Left ventricle myocardium inferior (tissue), 1 donor: ENCODE measurements at places on chromosomes 7 and 10. TPM values are rescaled to one million over a fixed set of nuclear protein-coding genes. Genes with fewer than 3 reads are reported as not detected.

ZNF736 gene
- total RNA-seq: 4.1 TPM

MGAM2 gene
- not detected for total RNA-seq

FAM204A gene
- 58.9 TPM for total RNA-seq

GIMAP8 gene
- 11.0 TPM for total RNA-seq

PKD2L1 gene
- not detected for total RNA-seq

GRCh38 chr10:118501637-118502440 is 93.6 kb downstream of the PRLHR start:
- no peaks in the 10 kb centered on the region for H3K4me1 ChIP-seq
- no peak for DNase-seq
- peaks cover 20% of the 10 kb centered on the region for H3K27me3 ChIP-seq

DNA sequence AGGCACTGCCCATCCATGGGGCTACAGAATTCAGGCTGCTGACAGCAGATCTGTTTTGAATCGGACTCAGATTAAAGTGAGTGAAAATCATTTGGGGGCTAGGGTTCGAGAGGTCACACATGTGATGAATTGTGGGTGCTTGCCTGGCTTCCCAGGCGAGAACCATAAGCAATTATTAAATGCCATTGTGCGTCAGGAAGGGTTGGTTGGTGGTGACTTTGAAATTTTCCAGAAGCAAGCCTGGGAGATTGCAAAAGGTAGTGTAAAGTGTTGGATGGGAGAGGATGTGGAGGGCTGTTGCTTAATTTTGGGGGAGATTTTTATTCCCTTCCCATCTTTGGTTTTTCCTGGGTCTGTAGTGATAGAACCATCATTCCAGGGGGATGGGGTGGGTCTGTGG is 34.6 kb downstream of the LRMDA start:
- no peaks in the 10 kb centered on the region for H3K36me3 ChIP-seq
- no peak overlapping the region for H3K27ac ChIP-seq
- no peak overlapping the region for H3K4me3 ChIP-seq
- peaks cover 37% of the 10 kb centered on the region for H3K4me1 ChIP-seq
- H3K27me3 ChIP-seq: no peaks in the 10 kb centered on the region

- DNase-seq: no peak
- H3K27ac ChIP-seq: no peak overlapping the region
- no peaks in the 10 kb centered on the region for H3K36me3 ChIP-seq
- H3K4me1 ChIP-seq: no peaks in the 10 kb centered on the region
- H3K4me3 ChIP-seq: no peak overlapping the region
- peaks cover 3% of the 10 kb centered on the region for H3K27me3 ChIP-seq
Observed at GRCh38 chr10:6336016-6336415, 133.3 kb downstream of the PFKFB3 start.

- H3K27me3 ChIP-seq: no peaks in the 10 kb centered on the region
- H3K36me3 ChIP-seq: peaks cover 9% of the 10 kb centered on the region
- peaks cover 4% of the 10 kb centered on the region for H3K4me1 ChIP-seq
- H3K27ac ChIP-seq: no peak overlapping the region
- DNase-seq: no peak
Observed at GRCh38 chr10:76040107-76040829, 608.8 kb downstream of the LRMDA start.

DNA sequence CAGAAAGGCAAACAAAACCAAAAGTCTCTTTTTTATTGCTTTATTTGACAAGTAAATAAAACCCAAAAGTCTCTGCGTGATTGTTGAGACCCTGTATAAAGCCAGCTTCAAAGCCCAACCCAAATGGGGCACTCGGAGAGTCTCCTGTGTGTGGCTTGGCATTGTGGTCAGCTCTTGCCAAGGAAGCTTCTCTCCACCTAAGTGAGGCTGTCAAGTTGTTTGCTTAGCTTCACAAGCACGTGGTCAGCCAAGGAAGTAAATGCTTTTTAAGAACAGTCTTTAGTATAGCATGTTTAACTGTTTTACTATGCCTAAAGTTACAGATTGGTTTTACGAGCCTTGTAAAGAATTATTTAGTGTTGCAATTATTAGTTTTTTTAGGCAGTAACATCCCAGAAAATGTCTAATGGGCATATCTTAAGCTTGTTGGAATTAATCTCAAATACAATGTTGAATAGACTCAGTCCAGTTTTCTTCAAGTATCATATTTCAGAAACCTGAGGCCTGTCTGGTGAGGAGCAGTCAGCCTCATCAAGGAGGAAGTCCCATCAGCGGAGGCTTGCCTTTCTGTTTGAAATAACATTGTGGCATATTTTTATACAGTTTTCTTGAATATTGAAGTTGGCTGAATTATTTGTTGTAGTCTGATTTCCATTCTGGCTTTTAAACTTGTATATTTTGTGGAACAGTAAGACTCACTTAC is 144.3 kb downstream of the ANKRD30A start:
- H3K27me3 ChIP-seq: no peaks in the 10 kb centered on the region
- no peaks in the 10 kb centered on the region for H3K4me1 ChIP-seq
- H3K4me3 ChIP-seq: no peak overlapping the region

GRCh38 chr7:41481353-41481752 is 221.5 kb downstream of the INHBA start:
- no peaks in the 10 kb centered on the region for H3K36me3 ChIP-seq
- H3K27ac ChIP-seq: no peak overlapping the region
- no peaks in the 10 kb centered on the region for H3K4me1 ChIP-seq

GRCh38 chr7:1911571-1911970 is 241.5 kb downstream of the ELFN1 start:
- H3K27me3 ChIP-seq: no peaks in the 10 kb centered on the region
- peaks cover 24% of the 10 kb centered on the region for H3K4me1 ChIP-seq
- no peak overlapping the region for H3K27ac ChIP-seq
- no peaks in the 10 kb centered on the region for H3K36me3 ChIP-seq

GRCh38 chr10:124763267-124763666 is 19.1 kb upstream of the FAM53B start:
- H3K4me3 ChIP-seq: no peak overlapping the region
- DNase-seq: no peak

DNA sequence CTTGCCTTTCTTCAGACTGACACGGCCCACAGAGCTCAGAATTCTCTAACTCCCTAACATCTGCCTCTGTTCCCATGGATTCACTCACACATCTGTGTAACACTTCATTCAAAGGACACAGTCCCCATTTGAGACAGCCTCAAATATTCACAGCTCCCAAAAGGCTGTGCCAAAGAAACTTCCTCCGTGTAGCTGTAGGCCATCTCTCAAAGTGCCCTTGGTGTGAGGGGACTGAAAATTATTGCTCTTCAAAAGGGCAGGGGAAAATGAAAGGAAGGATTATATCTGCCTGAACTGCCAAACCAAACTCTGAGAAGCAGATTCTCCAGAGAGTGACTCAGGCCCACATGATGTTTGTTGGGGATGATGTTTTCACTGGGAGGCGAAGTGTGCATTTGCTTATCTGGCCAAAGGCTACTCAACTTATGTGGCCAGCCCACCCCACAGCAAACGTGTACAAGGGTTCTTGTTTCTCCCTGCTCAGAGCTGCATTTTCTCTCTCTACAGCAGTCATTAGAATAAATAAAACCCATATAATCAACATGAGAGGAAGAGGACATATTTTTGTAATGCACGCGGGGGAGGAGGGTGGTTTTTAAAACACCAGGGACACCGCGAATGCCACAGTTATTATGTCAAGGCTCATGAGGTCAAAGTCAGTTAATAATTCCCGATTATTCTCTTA is 302.4 kb upstream of the NFE2L3 start:
- DNase-seq: no peak
- peaks cover 53% of the 10 kb centered on the region for H3K27me3 ChIP-seq
- H3K27ac ChIP-seq: peak overlapping the region; percentile 86

- H3K4me1 ChIP-seq: no peaks in the 10 kb centered on the region
- peak; percentile 65 for DNase-seq
- no peaks in the 10 kb centered on the region for H3K36me3 ChIP-seq
Observed at GRCh38 chr10:12531305-12532220, 182.2 kb downstream of the CAMK1D start.

DNA sequence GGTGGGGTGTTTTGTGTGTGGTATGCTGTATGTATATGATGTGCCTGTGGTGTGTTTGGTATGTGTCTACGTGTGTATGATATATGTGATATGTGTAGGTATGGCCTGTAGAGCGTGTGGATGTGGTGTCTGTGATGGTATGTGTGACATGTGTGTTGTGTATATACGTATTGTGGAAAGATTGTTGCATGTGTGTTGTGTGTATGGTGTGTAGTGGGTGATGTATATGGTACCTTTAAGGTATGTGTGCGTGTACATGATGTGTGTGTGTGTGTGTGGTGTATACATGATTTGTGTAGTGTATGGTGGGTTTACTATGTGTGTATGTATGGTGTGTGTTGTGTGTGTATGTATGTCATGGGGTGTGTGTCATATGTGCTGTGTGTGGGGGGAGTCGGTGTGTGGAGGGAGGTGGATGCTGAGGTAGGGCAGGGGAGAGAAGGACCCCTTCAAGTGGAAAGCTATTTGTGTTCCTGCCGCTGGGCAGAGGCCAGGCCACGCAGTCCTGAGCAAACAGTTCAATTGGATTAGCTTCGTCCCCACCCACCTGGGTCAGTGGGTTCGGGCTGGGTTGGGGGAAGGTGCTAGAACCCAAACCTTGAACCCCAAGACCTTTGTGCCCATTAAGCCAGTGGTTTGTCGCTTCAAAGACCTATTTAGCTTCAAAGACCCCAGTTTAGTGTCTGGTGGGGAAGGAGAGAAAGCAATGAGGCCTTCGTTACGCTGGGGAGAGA is 1.9 kb upstream of the TRPV6 start:
- peaks cover 78% of the 10 kb centered on the region for H3K27me3 ChIP-seq
- H3K4me3 ChIP-seq: no peak overlapping the region
- H3K27ac ChIP-seq: no peak overlapping the region

- no peak overlapping the region for H3K4me3 ChIP-seq
- H3K36me3 ChIP-seq: no peaks in the 10 kb centered on the region
Observed at GRCh38 chr7:135283959-135284638, 50.5 kb downstream of the STRA8 start.

GRCh38 chr7:32218741-32219288 is 148.6 kb upstream of the PDE1C start:
- H3K36me3 ChIP-seq: no peaks in the 10 kb centered on the region
- H3K4me1 ChIP-seq: peaks cover 4% of the 10 kb centered on the region
- H3K27me3 ChIP-seq: peaks cover 31% of the 10 kb centered on the region

DNA sequence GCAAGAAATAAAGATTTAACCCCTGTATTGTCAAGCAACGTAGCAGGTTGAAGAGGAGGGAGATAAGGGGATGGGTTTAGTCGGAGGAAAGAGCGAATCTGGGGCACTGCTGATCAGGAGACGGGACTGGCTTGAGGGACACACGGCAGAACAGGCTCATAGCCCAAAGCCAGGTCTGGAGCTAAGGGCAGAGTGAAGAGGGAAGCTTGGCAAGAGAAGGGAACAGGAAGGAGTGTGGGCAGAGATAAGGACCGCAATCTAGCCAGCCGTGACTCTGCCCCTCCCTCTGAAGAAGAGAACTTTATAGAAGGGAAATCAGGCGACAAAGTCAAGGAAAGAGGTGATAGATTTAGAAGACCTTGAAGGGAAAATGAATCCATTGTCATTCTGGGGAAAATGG is 67.6 kb downstream of the CAV1 start:
- peak overlapping the region; percentile 47 for H3K4me3 ChIP-seq
- no peaks in the 10 kb centered on the region for H3K36me3 ChIP-seq
- H3K27ac ChIP-seq: peak overlapping the region; percentile 55
- H3K27me3 ChIP-seq: no peaks in the 10 kb centered on the region

GRCh38 chr7:29248713-29249382 is 54.3 kb downstream of the CHN2 start:
- H3K4me1 ChIP-seq: peaks cover 55% of the 10 kb centered on the region
- no peaks in the 10 kb centered on the region for H3K27me3 ChIP-seq
- no peak for DNase-seq

DNA sequence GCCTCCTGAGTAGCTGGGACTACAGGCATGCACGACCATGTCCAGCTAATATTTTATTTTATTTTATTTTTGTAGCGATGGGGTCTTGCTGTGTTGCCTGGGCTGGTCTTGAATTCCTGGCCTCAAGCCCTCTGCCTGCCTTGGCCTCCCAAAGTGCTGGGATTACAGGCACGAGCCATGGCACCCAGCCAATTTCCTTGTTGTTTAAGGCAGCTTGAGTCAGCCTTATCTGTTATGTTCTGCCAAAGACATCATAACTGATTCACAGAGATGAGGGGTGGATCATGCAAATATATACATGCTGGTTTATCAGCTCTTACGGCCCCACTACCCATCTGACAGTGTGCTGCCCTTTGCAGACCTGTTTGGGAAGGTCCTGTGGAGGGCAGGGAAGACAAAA is 826.7 kb downstream of the TYW1 start:
- H3K27ac ChIP-seq: no peak overlapping the region
- no peak for DNase-seq
- H3K36me3 ChIP-seq: no peaks in the 10 kb centered on the region

DNA sequence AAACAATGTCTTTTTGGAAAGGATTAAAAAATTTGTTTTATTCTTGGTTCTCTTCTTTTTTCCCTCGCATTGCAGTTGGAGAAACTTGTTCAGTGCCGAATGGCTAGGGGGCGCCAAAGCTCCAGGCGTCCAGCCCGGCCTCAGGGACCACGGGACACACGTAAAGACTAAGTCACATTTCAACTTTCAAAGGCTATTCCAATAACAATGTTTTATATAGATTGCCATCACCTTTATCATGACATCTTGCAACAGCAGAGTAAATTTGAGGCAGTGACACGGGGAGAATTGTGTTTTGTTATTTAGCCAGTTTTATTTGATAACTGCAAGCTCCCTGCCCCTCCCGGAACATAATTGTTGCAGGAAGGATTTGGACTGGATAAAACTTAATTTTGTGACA is 2.2 kb upstream of the IGFBP3 start:
- peak overlapping the region; percentile 75 for H3K4me3 ChIP-seq
- peak; percentile 78 for DNase-seq
- peaks cover 10% of the 10 kb centered on the region for H3K27me3 ChIP-seq
- no peaks in the 10 kb centered on the region for H3K36me3 ChIP-seq
- H3K4me1 ChIP-seq: peaks cover 47% of the 10 kb centered on the region
- H3K27ac ChIP-seq: peak overlapping the region; percentile 49

- peak overlapping the region; percentile 87 for H3K4me3 ChIP-seq
- H3K27ac ChIP-seq: peak overlapping the region; percentile 99
- H3K36me3 ChIP-seq: peaks cover 37% of the 10 kb centered on the region
- DNase-seq: no peak
- no peaks in the 10 kb centered on the region for H3K27me3 ChIP-seq
- peaks cover 79% of the 10 kb centered on the region for H3K4me1 ChIP-seq
Observed at GRCh38 chr10:3783316-3783681, 1.7 kb downstream of the KLF6 start.

- no peak overlapping the region for H3K4me3 ChIP-seq
- H3K36me3 ChIP-seq: no peaks in the 10 kb centered on the region
- H3K27ac ChIP-seq: no peak overlapping the region
- no peak for DNase-seq
- H3K27me3 ChIP-seq: no peaks in the 10 kb centered on the region
Observed at GRCh38 chr7:152664636-152665035, 11.3 kb downstream of the XRCC2 start.

DNA sequence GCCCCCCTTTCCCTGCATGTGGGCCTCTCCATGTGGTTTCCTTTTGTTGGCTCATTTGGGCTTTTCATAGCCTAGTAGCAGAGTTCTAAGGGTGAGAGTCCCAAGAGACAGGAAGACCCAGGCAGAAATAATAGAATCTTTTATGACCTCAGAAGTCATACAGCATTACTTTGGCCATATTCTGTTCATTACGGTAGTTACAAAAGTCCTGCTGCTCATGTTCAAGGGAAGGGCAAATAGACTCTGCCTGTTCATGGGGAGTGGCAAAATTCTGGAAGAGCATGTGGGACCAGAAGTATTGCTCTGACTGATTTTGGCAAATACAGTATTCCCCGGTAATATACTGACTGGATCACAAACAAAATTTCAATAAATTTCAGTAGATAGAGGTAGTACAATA is 910.3 kb downstream of the LRMDA start:
- H3K4me3 ChIP-seq: no peak overlapping the region
- no peaks in the 10 kb centered on the region for H3K36me3 ChIP-seq
- DNase-seq: no peak
- H3K27ac ChIP-seq: no peak overlapping the region
